HEK293T (cell line): ENCODE measurements at places on chromosomes 12 and 14.

DNA sequence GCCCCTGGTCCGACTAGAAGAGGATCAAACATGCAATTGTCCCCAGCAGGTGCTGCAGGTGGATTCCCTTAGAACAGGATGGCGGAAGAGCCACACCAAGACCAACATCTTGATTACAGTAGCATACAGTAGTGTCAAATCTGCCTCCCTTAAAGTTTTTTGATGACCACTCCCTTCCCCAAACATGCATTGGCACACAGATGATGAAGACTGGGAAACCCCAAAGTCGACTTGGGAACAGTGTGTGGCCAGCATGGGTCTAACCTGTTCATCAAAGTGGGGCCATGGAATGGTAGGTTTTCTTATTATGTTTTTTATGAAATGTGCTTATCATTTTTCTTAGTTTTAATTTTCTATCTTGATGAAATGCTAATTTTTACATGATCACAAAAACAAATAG lies 8.8 kb downstream of the PLXNC1 start:
- no peak for DNase-seq

DNA sequence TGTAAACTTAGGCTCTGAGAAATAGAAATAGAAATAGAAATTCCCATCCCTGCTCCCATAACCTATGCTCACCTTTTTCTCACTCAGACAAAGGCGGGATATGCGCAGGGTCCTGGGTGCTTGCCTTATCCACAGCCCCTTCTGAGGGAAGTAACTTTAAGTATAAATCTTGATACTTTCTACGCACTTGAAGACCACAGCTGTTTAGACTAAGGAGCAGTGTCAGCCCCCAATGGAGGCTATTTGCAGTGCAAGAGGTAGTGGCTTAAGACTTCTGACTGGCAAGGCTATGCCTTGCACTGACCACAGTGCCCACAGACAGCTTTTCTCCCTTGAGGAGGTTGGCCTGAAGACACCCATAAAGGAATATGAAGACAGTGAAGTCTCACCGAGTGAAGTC lies 35.2 kb downstream of the ASCL1 start:
- DNase-seq, result no peak

GRCh38 chr12:7373226-7373625 lies 69.4 kb downstream of the ACSM4 start:
- no peak for DNase-seq

- no peak for DNase-seq
Measured at GRCh38 chr12:46197883-46198282, 71.0 kb downstream of the SLC38A1 start.

DNA sequence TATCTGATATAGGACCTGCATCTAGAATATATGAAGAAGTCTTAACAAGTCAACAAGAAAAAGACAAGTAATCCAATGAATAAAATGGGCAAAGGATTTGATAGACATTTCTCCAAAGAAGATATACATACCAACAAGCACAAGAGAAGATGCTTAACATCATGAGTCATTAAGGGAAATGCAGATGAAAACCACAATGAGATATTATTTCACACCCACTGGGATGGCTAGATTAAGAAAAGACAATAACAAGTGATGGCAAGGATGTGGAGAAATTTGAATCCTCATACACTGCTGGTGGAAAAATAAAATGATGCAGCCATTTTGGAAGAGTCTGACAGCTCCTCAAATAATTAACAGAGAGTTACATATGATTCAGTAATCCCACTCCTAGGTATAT lies 502.6 kb downstream of the FUT8 start:
- DNase-seq, result no peak

DNA sequence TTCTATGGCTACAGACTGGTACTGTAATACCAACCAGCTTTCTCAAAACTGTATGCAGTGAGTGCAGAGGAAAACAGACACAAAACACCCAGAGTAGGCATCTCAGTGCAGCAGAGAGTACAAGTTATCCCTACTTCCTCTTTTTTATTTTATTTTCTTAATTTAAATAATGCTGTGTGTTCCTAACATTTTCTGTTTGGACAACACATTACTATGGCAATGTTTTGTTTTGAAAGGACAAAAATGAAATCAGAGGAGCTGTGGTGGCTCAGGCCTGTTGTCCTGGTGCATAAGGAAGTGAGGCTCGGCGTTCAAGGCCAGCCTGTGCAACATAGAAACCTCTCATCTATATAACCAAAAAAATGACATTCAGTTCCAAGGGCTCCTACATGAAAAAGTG lies 33.7 kb upstream of the SELPLG start:
- no peak for DNase-seq
